HCT116 (cell line): ENCODE measurements at places on chromosomes 2 and 18.

DNA sequence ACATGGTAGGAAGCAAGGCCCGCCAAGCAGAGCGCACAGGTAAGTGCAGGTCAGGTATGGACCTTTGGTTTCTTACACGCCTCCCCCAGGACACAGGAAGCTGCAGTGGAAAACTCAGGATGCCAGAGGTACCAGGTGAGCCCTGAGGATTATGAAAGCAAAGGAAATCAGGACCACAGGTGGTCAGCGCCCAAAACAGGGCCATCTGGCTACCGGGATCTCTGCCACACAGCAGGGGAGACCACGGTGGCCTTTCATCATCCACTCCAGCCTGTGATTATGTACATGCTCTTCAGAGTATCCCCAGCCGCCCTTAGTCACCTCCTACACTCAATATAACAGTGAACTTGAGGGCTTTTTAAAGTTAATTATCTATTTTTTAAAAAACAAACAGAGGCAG is 125.5 kb upstream of the EPC2 start:
- DNase-seq: no peak
- no peaks in the 10 kb centered on the region for H3K27me3 ChIP-seq
- H3K27ac ChIP-seq: no peak overlapping the region
- H3K4me3 ChIP-seq: no peak overlapping the region
- no peaks in the 10 kb centered on the region for H3K4me1 ChIP-seq

GRCh38 chr2:46909771-46910419 is 5.7 kb downstream of the MCFD2 start:
- H3K4me1 ChIP-seq: peaks cover 34% of the 10 kb centered on the region
- DNase-seq: peak; percentile 94
- no peaks in the 10 kb centered on the region for H3K27me3 ChIP-seq
- H3K27ac ChIP-seq: peak overlapping the region; percentile 55; the same call in 1 of the 2 replicates

GRCh38 chr2:164538240-164538866 is 82.9 kb downstream of the GRB14 start:
- H3K4me1 ChIP-seq: peaks cover 4% of the 10 kb centered on the region; the same call in 1 of the 2 replicates
- H3K27me3 ChIP-seq: no peaks in the 10 kb centered on the region
- no peaks in the 10 kb centered on the region for H3K36me3 ChIP-seq
- no peak overlapping the region for H3K4me3 ChIP-seq
- peak; percentile 7 for DNase-seq
- no peak overlapping the region for H3K27ac ChIP-seq

DNA sequence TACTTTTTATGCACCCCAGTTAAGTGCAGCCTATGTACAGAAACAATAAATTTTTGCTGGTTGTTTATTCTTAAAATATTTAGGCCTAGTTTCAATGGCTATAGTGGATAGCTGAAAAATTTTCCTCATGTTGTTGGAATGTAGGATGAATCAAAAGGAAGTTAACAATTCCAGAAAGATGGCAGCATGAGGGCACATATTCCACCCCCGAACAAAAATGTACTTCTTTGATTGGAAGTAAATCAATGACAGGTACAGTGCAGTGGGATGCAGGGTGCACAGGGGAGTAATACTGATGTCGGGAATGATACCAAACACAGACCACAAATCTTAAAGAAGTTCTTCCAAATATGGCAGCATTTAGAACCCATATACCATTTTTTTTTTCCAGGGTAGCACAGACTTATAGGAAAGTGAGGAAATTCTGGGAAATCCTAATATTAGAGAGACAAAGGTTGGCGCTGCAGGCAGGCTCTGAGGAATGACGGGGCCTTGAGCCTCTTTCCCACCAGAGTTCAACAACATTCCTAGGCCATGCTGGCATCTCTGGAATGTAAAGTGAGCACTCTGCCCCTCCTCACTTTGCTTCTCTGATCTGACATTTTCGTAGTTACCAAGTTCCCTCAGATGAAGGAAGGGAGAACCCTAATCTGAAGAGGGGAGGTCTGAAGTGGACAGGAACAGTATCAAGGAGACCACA is 36.6 kb upstream of the IKZF2 start:
- no peaks in the 10 kb centered on the region for H3K27me3 ChIP-seq
- H3K36me3 ChIP-seq: no peaks in the 10 kb centered on the region
- no peak for DNase-seq

DNA sequence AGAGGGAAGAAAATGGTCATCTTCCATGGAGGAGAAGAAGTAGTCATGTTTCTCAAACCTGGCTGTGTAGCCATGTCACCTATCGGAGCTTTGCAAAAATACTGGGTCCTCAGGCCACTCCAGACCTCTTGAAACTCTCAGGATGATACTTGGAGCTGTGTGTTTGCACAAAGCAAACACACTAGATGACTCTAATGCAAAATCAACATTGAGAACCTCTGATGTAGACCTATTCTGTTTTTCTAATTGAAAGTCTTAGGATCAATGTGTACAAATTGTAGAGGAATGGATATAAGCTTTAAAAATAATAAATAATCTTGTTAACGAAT is 444.3 kb downstream of the RND3 start:
- no peaks in the 10 kb centered on the region for H3K27me3 ChIP-seq
- H3K36me3 ChIP-seq: no peaks in the 10 kb centered on the region; the same call in 1 of the 2 replicates
- no peak overlapping the region for H3K27ac ChIP-seq
- H3K4me3 ChIP-seq: no peak overlapping the region

DNA sequence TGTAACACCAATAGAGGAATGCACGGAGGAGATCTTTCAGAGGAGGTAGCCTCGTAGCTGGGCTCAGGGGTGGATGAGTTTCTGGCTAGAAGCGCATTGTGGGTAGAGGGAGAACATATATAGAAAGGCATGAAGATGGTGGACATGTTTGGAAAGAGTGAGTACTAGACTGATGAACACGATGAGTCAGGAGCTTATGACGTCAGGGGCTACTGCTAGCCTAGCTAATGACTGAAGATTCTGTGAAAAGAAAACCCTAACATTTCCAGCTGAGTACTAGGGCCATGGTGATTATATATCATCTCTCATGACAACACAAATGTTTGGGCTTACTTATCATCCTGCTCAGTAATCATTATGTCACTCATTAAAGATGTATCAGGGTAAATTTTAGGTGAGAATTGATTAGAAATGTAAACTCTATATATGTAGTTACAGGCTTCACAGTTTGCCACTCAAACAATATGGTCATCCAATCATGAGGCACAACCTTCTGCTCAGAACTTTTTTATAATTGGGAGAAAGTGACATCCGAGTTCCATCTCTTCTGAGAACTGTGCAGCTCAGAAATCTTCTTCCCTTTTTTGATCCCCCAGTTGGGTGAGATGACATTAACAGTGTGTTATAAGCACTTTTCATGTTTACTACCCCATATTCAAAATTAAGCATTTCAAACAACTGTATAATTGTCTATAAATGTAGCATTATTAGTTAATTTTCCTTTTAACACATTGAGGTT is 22.2 kb upstream of the IL1RN start:
- H3K4me1 ChIP-seq: no peaks in the 10 kb centered on the region
- no peak for DNase-seq
- no peaks in the 10 kb centered on the region for H3K27me3 ChIP-seq
- no peak overlapping the region for H3K4me3 ChIP-seq

DNA sequence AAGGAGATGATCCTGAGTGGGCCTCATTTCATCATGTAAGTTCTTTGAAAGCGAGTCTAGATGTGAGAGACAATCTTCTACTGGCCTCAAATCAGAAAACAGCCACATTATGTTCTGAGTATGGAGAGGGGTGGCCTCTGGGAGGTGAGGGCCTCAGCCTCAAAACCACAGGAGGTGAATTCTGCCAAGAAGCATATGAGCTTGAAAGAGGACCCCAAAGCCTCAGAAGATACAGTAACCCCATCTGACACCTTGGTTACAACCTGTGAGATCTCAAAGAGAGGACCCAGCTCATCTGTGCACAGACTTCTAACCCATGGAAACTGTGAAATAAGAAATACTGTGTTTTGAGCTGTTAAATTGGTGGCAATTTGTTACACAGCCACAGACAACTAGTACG is 200.1 kb downstream of the ARHGAP15 start:
- no peak for DNase-seq
- no peak overlapping the region for H3K27ac ChIP-seq
- H3K36me3 ChIP-seq: no peaks in the 10 kb centered on the region
- peaks cover 9% of the 10 kb centered on the region for H3K27me3 ChIP-seq
- H3K4me3 ChIP-seq: no peak overlapping the region

- H3K27me3 ChIP-seq: peaks cover 9% of the 10 kb centered on the region; the same call in 1 of the 2 replicates
- no peak for DNase-seq
- no peaks in the 10 kb centered on the region for H3K36me3 ChIP-seq
- H3K4me3 ChIP-seq: no peak overlapping the region
These were observed 190.6 kb upstream of the SPRED2 start for GRCh38 chr2:65622951-65623535.

GRCh38 chr18:27848336-27848735 is 328.6 kb downstream of the CDH2 start:
- peaks cover 16% of the 10 kb centered on the region for H3K4me1 ChIP-seq
- H3K27me3 ChIP-seq: no peaks in the 10 kb centered on the region
- H3K27ac ChIP-seq: no peak overlapping the region

DNA sequence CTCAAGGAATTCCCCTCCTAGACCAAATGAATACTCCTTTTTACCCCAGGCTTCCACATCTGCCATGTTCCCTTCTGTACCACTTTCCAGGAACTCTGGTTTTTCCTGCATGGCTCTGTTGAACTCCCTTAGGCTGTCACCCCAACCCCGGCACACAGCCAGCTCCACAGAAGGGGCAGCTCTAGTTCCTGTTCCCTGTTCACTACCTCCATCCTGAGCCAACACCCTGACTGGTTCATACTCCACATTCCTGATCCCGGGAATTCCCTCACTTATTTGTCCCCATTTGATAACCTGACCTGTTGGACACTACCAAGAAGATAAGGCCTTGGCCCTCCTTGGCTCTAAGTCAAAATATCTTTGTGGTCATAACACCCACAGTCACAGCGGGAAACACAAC is 280.9 kb upstream of the RAB6C start:
- H3K36me3 ChIP-seq: no peaks in the 10 kb centered on the region
- H3K27me3 ChIP-seq: peaks cover 12% of the 10 kb centered on the region; the same call in 1 of the 2 replicates
- no peak for DNase-seq

GRCh38 chr2:206277503-206277902 is 3.0 kb downstream of the ZDBF2 start:
- H3K36me3 ChIP-seq: no peaks in the 10 kb centered on the region
- no peaks in the 10 kb centered on the region for H3K27me3 ChIP-seq
- H3K4me3 ChIP-seq: no peak overlapping the region
- no peak for DNase-seq
- H3K27ac ChIP-seq: no peak overlapping the region

- DNase-seq: no peak
- H3K27me3 ChIP-seq: peaks cover 31% of the 10 kb centered on the region
- H3K36me3 ChIP-seq: no peaks in the 10 kb centered on the region
- H3K4me1 ChIP-seq: peaks cover 2% of the 10 kb centered on the region; the same call in 1 of the 2 replicates
These were observed 134.7 kb downstream of the PXDN start for GRCh38 chr2:1609485-1610095.

DNA sequence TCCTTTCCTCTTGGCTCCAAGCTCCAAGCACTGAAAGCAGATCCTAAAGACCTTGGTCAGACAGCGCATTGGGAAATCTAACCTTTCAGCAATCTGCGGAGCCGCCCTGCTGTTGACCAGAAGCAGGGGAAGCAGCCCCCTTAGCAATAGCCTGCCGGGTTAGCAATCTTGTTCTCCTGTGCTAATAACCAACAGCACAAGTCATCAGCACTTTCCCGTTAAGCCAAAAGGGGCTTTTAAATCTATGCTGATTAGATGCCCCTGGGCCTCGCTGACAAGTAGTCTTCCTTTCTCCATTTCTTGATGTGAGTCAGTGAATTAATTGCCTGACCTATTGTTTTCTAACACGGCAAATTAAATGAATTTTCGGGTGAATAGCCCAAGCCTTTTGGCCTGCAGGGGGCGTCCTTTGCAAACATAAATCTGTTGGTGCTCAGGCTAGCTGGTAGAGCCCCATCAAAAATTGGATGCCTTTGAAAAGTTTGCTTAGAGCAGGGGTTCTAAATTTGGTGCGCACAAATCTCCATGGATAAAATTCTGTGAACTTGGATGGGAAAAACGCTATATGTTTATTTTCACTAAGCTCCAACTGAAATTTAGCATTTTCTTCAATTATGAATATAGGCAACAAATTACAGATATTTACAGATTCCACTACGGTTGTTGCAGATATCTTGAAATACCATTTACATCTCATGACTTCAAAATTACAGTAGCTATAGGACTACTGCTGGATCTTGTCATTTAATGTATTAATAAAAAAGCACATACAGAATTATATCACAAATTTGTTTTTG is 24.6 kb downstream of the MAIP1 start:
- DNase-seq: peak; percentile 57
- H3K27me3 ChIP-seq: no peaks in the 10 kb centered on the region
- H3K4me1 ChIP-seq: peaks cover 26% of the 10 kb centered on the region

GRCh38 chr18:8298186-8298585 is 311.1 kb upstream of the RAB12 start:
- H3K27me3 ChIP-seq: 0 out of 2 replicates have a peak, but pooled peaks cover 2% of the 10 kb centered on the region
- H3K4me3 ChIP-seq: no peak overlapping the region
- H3K4me1 ChIP-seq: peaks cover 4% of the 10 kb centered on the region; the same call in 1 of the 2 replicates
- no peaks in the 10 kb centered on the region for H3K36me3 ChIP-seq
- H3K27ac ChIP-seq: no peak overlapping the region

DNA sequence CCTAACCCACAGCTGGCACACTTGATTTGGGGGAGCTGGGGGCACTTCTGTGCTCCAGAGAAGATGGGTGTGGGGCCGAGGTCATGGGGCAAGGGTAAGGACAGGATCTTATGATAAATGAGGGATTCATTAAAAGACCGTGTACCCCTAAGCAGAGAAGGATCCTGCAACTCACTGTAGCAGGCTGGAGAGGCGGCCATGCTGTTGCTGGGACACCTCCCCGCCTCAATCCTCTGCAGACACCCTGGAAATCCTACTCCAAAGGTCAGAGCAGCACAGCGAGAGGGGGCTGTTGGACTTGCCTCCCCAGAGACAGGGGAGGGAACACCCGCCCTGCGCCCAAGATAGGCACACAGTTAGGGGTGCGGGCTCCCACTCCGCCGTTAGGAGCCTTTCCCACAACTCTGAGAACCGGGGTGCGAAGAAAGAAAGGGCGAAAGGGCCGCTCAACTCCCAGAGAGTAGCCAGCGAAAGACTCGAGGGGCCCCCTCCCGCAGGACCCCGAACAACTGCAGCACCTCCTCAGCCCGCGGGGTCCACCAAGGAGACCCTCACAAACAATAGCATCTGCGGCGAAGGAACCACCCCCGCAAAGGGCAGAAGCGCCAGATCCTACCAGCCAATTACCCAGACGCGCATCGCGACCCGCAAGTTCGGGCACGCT is 1.4 kb downstream of the PARD6G start:
- no peak for DNase-seq
- no peaks in the 10 kb centered on the region for H3K36me3 ChIP-seq
- H3K27me3 ChIP-seq: no peaks in the 10 kb centered on the region
- H3K4me1 ChIP-seq: peaks cover 4% of the 10 kb centered on the region; the same call in 1 of the 2 replicates
- H3K27ac ChIP-seq: no peak overlapping the region; the same call in 1 of the 2 replicates
- H3K4me3 ChIP-seq: peak overlapping the region; percentile 69

GRCh38 chr2:173448938-173449471 is 94.3 kb downstream of the CDCA7 start:
- peak; percentile 85 for DNase-seq
- peak overlapping the region; percentile 39 for H3K4me3 ChIP-seq
- no peaks in the 10 kb centered on the region for H3K36me3 ChIP-seq
- peak overlapping the region; percentile 53 for H3K27ac ChIP-seq
- peaks cover 2% of the 10 kb centered on the region; the same call in 1 of the 2 replicates for H3K4me1 ChIP-seq
- H3K27me3 ChIP-seq: no peaks in the 10 kb centered on the region

GRCh38 chr2:94996305-94997100 is 29.0 kb upstream of the MAL start:
- no peaks in the 10 kb centered on the region for H3K4me1 ChIP-seq
- no peak for DNase-seq
- H3K36me3 ChIP-seq: no peaks in the 10 kb centered on the region
- H3K27me3 ChIP-seq: no peaks in the 10 kb centered on the region
- H3K4me3 ChIP-seq: no peak overlapping the region

- no peak overlapping the region for H3K4me3 ChIP-seq
- H3K36me3 ChIP-seq: no peaks in the 10 kb centered on the region
- no peak overlapping the region for H3K27ac ChIP-seq
- no peak for DNase-seq
These were observed 66.1 kb downstream of the EXOC6B start for GRCh38 chr2:72759755-72760154.
